ENCODE measurements at places on chromosomes 2 and 18.

- DNase-seq = no peak
These were observed 171.2 kb upstream of the MYO3B start for GRCh38 chr2:170006587-170007325.

DNA sequence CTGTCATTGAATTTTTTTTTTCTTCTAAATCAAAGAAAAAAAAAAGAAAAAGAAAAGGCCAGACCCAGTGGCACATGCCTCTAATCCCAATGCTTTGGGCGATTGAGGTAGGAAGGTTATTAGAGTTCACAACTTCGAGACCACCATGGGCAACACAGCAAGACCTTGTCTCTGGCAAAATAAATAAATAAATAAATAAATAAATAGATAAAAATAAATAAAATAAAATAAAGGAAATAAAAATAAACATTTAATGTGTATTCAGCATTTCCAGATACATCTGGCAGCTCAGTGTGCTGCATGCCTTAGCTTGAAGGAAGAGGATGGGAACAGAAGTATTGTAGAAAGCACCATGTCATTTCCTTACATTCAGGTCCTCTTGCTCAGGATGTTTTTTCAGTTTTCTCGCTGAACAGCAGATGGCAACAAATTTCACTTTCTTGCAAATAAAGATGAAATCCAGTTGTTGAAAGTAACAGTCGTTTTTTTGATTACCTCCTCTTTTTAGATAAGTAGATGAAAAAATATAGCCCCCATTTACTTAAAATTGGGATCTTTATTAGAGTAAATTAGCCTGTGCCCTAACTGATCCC lies 25.7 kb upstream of the FAM178B start:
- DNase-seq = peak; percentile 53

- no peak for DNase-seq
These were observed 266.6 kb upstream of the MYT1L start for GRCh38 chr2:2597712-2598111.

GRCh38 chr2:41932241-41933045 lies 115.4 kb upstream of the PKDCC start:
- no peak for DNase-seq

DNA sequence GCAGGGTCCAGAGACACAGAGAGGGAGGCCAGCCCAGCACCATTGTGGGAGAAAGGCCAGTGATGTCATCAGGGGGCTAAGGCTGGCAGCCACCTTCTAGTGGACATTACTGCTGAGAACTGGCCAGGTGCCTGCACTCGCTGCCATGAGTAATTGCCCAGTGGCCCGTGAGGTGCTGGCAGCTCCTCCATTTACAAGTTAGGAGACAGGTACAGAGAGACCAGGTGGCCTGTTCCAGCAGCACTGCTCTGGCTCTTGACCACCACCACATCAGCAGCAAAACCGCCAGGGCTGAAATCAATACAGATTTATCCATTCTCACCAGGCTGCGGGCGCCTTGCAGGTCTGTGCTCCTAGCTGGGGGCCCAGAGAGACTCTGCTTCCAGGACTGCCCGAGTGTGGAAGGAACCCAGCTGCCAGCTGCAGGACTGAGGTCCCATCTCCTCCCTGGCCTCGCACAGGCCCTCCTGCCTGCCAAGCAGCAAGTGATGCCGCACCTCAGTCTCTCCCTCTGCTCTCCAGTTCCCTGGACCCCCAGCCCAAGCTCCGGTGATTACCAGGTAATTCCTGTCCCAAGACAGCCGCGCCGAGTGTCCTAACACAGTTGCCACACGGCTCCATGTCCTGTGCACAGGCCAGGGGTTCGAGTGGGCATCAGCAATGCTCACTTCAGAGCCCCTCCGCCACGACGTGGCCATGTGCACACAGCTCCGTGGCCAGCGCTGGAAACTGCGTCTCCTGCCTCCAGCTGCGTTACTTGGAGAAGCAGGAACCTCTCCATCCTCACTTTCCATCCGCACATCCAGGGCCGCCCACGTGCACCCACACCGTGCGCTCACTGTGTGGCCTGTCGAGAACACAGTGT lies 101.0 kb upstream of the CTDP1 start:
- no peak for DNase-seq

DNA sequence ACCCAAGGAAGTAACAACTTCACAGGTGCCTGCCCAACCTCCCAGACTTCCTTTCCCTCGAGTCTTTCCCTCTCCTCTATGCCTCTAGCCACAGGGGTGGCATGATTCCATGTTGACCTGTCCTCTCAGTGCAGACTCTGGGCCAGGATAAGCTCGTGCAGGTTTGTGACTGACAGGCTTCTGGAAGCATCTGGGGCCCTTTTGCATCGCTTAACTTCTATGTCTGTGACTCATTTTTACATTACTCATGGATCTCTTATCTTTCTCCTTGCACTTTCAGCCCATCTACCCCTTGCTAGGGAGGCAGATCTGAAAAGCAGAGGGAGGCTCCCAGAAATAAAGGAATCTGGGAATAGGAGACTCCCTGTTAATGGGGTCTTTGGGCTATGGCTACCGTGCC lies 98.5 kb upstream of the RIOK3 start:
- DNase-seq = no peak

DNA sequence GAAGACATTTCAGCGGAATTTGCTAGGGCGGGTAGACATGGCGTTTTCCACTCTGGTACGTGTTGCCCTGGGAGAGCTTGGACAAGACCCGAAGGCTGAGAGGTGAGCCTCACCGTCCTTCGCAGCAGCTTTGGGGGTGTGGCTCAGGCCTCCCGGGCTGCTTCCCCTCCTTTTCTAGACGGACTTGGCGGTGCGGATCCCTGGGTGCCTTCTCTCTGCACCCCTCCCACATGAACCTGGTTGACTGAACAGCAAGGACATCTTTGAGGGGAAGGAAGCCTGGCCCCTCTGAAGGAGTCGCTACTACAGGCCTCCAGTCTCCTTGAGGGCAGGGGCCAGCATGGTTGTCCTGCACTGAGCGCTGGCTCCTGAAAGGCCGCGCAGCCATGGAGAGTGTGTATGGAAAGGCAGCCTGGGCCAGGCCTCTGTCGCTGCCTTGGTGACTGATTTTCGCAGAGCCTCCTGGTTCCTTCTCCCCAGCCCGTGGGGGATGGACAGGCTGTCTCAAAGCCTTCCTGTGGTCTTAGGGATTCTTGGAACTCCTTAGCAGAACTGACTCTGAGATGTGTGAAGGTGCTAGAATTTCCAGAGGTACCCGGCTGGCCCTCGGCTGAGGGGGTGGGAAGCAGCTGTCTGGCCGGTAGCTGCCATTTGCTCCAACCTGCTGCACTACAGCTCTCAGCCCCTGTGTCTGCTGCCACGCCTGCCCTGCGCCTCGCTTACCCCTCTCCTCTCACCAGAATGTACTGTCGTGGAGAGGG lies 9.9 kb downstream of the CNNM4 start:
- no peak for DNase-seq

GRCh38 chr2:40343902-40344301 lies 108.0 kb downstream of the SLC8A1 start:
- DNase-seq = no peak

- no peak for DNase-seq
These were observed 584.3 kb downstream of the EPHA4 start for GRCh38 chr2:220987839-220988238.

- DNase-seq = no peak
These were observed 54.8 kb downstream of the CDC42EP3 start for GRCh38 chr2:37616677-37617005.

DNA sequence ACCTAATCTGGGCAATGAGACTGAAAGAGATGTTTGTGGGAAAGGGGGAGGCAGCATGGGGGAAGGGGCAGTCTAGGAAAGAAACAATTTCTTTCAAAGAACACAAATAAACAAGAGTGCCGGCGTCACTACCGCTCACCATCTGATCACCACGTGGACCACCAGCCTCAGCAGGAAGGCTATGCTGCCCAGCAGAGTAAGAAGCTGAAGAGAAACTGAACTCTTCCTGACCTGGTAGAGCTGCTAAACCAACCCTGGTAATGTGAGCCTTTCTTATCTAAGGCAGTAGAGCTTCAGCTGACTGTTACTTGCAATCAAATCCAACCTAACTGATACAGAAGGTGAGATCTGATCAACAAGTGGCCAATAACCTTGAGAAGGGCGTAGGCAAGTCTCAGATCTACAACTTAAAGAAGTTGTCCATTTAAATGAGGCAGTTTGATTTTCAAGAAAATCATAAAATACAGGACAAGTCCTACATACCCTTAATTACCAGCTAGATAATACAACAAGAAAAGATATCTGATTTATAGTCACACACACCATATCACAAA lies 44.2 kb upstream of the SPTBN1 start:
- no peak for DNase-seq

DNA sequence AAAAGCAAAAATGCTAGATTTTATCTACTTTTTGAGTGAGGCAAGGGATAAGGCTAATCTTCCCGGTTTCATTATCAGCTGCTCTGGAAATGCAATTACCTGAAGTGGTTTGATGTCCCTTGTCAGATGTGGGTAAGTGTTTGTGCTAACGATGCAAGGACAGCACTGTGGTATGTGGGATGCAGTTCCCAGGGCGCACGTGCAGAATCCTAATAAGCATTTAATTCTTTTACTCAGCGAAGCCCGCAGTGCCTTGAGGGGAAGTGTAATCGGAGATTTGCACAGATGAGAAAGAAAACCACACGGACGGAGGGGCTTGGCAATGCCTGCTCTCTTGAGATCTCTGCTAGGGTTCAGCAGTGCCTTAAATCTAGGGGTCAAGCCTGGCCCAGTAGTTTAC lies 108.5 kb upstream of the LYPD6 start:
- no peak for DNase-seq

GRCh38 chr2:39719317-39719716 lies 53.6 kb downstream of the TMEM178A start:
- peak; percentile 77 for DNase-seq

- DNase-seq = no peak
These were observed 60.8 kb downstream of the PHLPP1 start for GRCh38 chr18:62776024-62776570.

DNA sequence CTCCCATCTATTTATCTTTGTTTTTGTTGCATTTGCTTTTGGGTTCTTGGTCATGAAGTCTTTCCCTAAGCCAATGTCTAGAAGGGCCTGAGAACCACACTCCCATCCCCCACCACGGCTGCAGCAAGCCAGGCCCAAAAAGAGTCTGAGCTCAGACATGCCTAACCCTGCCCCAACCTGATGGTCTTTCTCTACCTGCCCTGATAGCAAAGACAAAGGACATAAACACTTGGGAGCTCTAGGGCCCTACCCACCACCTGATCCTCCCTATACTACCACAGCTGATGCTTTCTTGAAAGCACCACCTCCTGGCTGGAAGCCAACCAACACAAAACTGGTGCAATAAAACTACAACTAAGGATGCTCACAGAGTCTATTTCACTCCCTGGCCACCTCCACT lies 233.4 kb downstream of the WDR7 start:
- no peak for DNase-seq

- no peak for DNase-seq
These were observed 119.4 kb downstream of the COPS8 start for GRCh38 chr2:237205043-237205541.

DNA sequence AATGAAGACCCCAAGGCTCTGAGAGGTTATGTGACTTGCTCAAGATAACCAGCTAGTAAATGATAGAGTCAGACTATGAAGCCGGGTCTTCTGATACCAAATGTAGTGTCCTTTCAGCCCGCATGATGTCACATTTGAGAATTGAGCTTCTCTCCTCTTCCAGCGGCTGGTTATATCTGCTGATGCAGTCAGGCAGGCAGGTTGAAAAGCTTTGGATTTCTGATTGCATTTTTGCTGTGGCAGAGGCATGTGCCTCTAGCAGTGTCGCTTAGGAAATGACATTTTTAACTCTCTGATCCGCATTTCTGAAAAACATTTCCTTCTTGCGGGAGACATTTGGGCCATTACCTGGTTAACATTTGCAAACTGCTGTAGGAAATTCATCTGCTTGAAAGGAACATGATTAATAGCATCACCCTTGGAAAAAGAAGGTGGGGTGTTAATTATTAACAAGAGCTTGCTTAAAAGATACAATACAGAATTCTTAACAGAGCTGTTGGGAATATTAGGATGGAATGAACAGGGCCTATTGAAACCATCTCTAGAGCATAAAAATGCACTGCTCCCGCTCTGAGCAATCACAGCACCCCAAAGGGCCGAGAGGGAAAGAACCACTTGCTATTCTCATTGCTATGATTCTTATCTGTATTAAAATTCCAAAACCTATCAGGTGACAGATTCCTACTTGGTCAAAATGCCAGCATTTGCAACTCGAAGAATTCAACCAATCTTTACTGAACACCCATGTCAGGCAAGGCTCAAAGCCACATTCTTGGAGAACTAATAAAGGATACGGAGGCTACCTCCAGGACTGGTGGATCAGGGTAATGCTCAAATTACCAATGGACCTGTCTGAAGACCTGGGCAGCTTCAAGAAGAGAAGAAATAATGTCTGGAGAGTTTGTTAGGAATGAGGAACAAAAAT lies 25.9 kb downstream of the MRO start:
- no peak for DNase-seq

GRCh38 chr2:19205983-19206533 lies 152.4 kb downstream of the OSR1 start:
- DNase-seq = no peak

GRCh38 chr2:182593394-182593975 lies 122.6 kb upstream of the DNAJC10 start:
- peak; percentile 60 for DNase-seq

- no peak for DNase-seq
These were observed 36.2 kb downstream of the EFEMP1 start for GRCh38 chr2:55887351-55887750.

- no peak for DNase-seq
These were observed 140.5 kb downstream of the LOXHD1 start for GRCh38 chr18:46516555-46516954.

DNA sequence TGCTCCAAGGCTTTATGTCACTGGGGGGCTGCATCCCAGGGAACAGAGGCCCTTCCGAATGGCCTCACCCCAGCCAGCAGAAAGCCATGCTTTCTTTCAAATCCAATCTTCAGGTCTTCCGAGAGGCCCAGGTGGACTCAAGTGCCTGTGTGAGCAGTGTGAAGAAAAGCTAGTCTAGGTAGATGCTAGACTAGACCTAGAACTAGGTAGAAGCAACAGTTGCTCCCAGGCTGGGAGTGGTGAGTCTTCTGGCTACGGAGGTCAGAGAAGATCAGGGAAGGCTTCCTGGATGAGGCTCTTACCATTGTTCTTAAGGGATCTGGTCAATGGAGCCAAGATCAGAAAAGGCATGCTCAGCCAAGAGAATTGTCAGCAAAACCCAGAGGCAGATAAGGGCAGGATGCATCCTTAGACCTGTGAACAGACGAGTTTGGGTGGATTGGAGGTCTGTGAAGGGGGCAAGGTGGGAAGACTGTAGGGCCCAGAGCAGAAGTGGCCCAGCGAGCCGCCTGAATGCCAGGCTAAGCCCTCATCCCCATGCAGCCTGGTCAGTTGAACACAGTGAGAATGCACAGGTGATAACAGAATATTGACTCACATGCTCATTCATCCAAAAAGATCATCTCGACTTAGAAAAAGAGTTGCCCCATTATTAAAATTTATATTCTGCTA lies 110.8 kb downstream of the SMAD7 start:
- DNase-seq = no peak

GRCh38 chr2:81196383-81196851 lies 891.9 kb upstream of the LRRTM1 start:
- no peak for DNase-seq

GRCh38 chr2:216770717-216771116 lies 75.4 kb upstream of the IGFBP5 start:
- no peak for DNase-seq
